Central memory CD8-positive, alpha-beta T cell (primary cell): ENCODE measurements at places on chromosomes 11 and 22.

DNA sequence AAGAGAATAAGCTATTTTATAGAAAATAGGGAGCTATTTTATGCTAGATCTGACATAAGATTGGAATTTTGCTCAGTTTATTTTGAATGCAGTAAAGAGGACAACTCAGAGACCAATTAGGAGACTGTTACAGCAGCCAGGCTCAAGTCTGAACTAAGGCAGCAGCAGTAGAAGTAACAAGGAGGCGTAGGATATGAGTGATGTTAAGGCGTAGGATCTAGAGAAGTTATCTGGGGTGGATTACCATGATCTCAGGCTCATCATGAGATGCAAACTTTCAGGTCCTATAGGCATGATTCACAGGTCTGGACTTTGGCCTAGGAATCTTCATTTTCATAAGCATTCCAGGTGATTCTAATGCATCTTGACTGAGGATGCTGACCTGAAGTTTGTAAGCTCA, 108.9 kb upstream of the BLID start:
- no peak overlapping the region for H3K4me3 ChIP-seq
- H3K27ac ChIP-seq: no peak overlapping the region
- no peaks in the 10 kb centered on the region for H3K36me3 ChIP-seq
- H3K27me3 ChIP-seq: peaks cover 7% of the 10 kb centered on the region
- no peaks in the 10 kb centered on the region for H3K4me1 ChIP-seq

DNA sequence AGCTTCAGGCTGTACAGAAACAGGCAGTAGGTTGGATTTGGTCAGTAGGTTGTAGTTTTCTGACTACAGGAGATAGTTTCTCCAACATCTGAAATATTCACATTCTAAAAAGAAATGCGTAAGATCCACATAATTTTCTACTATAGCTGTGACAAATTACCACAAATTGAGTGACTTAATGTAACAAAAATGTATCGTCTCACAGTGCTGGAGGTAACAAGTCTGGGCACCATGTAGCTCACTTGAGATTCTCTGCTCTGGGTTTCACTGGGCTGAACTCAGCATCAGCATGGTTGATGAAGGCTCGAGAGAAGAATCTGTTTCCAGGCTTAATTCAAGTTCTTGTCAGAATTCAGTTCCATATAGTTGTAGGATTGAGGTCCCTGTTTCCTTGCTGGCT, 350.9 kb upstream of the CCDC179 start:
- no peak for DNase-seq
- H3K4me1 ChIP-seq: no peaks in the 10 kb centered on the region
- H3K27ac ChIP-seq: no peak overlapping the region

DNA sequence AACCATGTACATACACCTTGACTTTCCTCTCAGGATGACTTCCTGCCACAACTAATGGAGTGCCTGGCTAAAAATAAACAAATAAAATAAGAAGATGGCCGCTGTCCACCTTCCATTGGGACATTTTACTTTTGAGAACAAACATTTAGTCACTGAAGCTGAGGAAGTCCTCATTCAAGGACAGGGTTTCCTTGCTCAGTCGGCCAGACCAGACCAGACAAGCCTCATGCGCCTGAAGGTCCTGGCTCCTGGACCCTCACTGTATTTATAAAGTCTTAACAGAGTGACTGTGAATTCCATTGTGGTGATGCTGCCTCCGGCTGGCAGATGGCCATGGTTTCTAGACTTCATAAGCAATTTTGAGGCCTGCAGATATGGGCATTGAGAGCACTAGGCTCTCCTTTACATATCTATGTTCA, 114.5 kb downstream of the MAML2 start:
- H3K4me3 ChIP-seq: no peak overlapping the region
- H3K27me3 ChIP-seq: no peaks in the 10 kb centered on the region
- H3K27ac ChIP-seq: no peak overlapping the region
- no peak for DNase-seq
- peaks cover 3% of the 10 kb centered on the region for H3K36me3 ChIP-seq

- H3K36me3 ChIP-seq: peaks cover 41% of the 10 kb centered on the region
- no peaks in the 10 kb centered on the region for H3K27me3 ChIP-seq
- peaks cover 54% of the 10 kb centered on the region for H3K4me1 ChIP-seq
- H3K27ac ChIP-seq: peak overlapping the region; percentile 90
- DNase-seq: no peak
- no peak overlapping the region for H3K4me3 ChIP-seq
These were observed 95.6 kb downstream of the CD44 start for GRCh38 chr11:35234460-35235156.

GRCh38 chr11:72439455-72439854, 5.1 kb upstream of the CLPB start:
- no peaks in the 10 kb centered on the region for H3K36me3 ChIP-seq
- H3K27ac ChIP-seq: no peak overlapping the region
- no peak for DNase-seq
- no peaks in the 10 kb centered on the region for H3K27me3 ChIP-seq

GRCh38 chr11:8686325-8686724, 3.7 kb downstream of the RPL27A start:
- DNase-seq: no peak
- peak overlapping the region; percentile 31 for H3K4me3 ChIP-seq
- H3K4me1 ChIP-seq: peaks cover 61% of the 10 kb centered on the region
- H3K27me3 ChIP-seq: no peaks in the 10 kb centered on the region

DNA sequence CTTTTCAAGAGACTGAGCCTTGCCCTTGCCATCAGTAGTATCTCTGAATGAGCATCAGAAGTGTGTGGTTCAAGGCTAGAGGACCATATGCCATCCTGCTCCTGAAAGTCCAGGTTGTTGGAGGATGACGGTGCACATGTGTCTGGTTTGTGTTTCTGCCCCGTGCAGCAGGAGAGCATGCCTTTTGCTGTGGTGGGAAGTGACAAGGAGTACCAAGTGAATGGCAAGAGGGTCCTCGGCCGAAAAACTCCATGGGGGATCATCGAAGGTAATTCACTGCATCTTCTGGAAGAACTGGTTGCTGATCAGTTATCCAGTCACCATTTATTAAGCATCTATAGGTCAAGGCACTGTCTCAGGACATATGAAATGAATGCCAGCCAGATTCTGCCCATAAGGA, 6.1 kb upstream of the WBP2NL start:
- no peak for DNase-seq
- H3K4me3 ChIP-seq: no peak overlapping the region
- no peaks in the 10 kb centered on the region for H3K4me1 ChIP-seq
- peaks cover 18% of the 10 kb centered on the region for H3K27me3 ChIP-seq
- H3K36me3 ChIP-seq: peaks cover 2% of the 10 kb centered on the region

- H3K36me3 ChIP-seq: no peaks in the 10 kb centered on the region
- no peak for DNase-seq
- no peak overlapping the region for H3K4me3 ChIP-seq
- H3K27ac ChIP-seq: no peak overlapping the region
- H3K4me1 ChIP-seq: no peaks in the 10 kb centered on the region
- H3K27me3 ChIP-seq: peaks cover 29% of the 10 kb centered on the region
These were observed 104.5 kb downstream of the CHST1 start for GRCh38 chr11:45560913-45561281.

DNA sequence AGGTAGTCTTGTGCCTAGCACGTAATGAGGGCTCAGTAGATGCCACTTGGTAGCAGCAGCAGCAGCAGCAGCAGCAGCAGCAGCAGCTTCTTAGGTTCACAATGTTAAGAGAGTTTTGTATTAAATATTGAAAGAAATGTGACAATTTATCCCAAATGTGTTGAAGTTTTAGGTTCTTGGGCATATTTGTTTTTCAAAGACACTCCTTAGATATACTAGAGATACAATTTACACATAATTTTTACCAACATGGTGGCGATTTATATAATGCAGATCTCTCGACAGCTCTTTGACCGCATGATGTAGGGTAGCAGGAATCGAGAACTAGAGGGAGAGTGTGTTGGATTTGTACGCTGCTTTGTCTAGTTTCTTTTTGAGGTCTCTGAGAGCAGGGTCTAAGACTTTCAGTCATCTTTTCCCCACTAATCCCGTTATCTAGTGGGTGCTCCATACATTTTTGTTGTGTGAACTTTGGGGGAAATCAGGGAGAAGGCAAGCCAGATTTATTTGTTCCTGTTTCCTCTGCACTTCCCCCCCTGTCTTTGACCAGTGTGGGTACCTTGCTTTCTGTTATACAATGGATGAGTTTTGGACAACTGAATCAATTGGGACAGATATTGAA, 1.4 kb downstream of the FDX1 start:
- peak overlapping the region; percentile 99 for H3K27ac ChIP-seq
- peak overlapping the region; percentile 99 for H3K4me3 ChIP-seq
- no peak for DNase-seq
- peaks cover 52% of the 10 kb centered on the region for H3K4me1 ChIP-seq

DNA sequence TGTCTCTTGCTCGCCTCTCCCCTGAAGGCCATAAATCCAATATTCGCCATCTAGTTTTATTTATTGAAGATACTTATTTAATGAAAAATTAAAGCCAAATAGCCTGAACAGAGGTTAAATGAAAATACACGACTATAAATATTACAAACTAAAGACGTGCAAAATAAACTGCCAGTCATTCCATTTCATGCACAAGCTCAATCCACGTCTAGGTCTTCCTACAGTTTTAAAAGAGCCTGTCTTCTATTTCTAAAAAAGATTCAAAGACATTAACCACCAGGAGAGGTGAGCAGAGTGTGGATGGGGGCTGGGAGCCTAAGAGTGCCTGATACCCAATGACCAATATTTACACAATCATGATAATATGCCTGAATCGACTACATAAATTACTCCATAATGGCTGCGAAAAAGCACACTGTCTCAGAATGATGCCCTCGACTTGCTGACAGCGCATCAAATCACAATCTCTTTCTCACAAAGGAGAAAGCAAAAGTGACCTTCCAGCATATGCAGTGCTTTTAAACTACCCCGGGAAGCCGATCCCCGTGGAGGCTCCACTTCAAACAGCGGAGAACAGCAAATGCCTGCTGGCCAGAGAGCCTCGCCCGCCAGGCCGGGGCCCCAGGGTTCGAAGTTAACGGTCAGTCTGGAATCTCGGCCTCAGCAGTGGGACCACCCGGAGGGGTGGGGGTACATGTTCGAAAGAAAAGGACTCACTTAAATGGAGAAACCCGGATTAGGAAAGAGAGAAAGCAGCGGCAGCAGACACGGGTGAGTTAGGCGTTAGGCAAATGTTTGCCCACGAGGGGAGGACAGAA, 1.7 kb downstream of the FCHSD2 start:
- H3K4me1 ChIP-seq: peaks cover 42% of the 10 kb centered on the region
- peaks cover 33% of the 10 kb centered on the region for H3K36me3 ChIP-seq
- no peaks in the 10 kb centered on the region for H3K27me3 ChIP-seq

DNA sequence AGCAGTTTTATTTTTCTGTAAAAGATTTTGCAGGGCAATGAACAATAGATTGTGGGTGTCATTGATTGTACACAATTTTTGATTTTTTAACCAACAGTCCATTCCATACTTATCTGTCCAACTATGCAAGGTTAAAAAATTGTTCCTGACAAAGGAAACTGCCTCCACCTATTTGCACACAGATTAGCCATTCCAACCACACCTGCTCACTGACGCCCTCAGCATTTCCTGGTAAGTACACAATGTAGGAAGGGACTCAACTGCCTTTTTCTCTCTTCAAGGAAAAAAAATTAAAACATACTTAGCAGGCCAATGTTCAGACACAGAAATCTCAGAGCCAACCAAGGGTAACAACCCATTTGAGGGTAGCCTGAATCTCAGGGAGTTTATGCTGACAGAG, 4.3 kb upstream of the FUT4 start:
- H3K27me3 ChIP-seq: peaks cover 46% of the 10 kb centered on the region
- peaks cover 14% of the 10 kb centered on the region for H3K4me1 ChIP-seq
- no peak for DNase-seq
- H3K27ac ChIP-seq: no peak overlapping the region
- no peak overlapping the region for H3K4me3 ChIP-seq
- H3K36me3 ChIP-seq: peaks cover 4% of the 10 kb centered on the region

DNA sequence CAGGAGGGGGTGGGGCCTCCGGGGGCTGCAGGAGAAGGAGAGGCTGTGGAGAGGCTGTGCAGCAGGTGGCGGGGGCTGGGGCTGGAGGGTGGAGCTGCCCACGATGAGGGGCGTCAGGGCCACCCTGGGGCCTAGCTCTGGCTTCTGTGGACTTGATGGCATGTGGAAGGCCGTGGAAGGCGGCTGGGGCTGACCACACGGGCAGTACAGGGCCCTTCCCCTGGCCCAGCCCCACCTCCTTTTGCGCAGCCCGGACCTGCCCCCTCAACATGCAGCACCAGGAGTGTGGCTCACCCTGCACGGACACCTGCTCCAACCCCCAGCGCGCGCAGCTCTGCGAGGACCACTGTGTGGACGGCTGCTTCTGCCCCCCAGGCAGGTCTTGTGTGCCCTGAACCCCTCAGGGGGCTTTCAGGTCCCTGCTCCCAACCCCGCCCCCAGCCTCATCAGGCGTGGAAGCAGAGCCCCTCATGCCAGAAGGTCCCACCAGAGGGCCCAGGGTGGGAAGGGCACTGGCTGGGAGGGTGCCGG, 6.1 kb downstream of the MUC5B start:
- peaks cover 2% of the 10 kb centered on the region for H3K36me3 ChIP-seq
- H3K27me3 ChIP-seq: no peaks in the 10 kb centered on the region
- H3K4me3 ChIP-seq: no peak overlapping the region
- no peak for DNase-seq
- no peak overlapping the region for H3K27ac ChIP-seq

GRCh38 chr11:103222806-103223205, 113.6 kb downstream of the DYNC2H1 start:
- H3K36me3 ChIP-seq: peaks cover 4% of the 10 kb centered on the region
- no peak overlapping the region for H3K27ac ChIP-seq
- DNase-seq: no peak
- no peak overlapping the region for H3K4me3 ChIP-seq

DNA sequence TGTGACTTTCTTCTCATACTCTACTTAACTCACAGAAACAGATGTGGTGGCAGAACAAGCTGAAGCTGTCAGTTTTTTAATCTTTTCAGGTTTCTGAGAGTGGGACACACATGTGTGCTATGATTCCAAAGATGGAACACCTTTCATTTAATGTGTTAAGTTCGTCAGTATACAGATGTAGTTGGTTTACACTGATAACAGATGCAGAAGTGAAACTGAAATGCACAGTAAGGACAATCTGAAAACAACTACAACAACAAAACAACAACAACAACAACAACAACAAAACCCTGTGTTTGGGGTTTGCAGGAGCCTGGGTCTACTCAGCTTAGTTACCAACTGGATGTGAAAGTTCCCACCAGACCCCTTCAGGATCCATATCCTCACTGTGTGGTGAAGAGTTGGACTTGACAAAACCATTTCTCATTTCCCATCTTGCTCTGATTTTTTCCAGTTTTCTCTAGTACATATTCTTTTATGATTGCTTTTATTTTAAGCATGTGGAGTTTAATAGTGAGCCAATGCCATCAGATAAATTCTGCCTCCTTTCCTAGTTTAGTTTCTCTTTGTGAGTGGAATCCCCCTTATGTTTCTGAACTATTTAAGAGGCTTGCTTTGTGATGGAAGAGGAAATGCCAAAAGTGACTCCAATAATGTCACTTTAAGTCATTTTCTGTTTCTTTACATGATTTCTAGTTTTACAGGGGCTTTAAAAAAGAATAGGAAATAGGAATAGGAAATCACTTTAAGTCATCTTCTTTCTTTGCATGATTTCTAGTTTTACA, 47.8 kb downstream of the ARHGAP42 start:
- no peaks in the 10 kb centered on the region for H3K4me1 ChIP-seq
- H3K27ac ChIP-seq: no peak overlapping the region
- H3K27me3 ChIP-seq: no peaks in the 10 kb centered on the region
- no peak for DNase-seq
- peaks cover 2% of the 10 kb centered on the region for H3K36me3 ChIP-seq

- no peak for DNase-seq
- no peaks in the 10 kb centered on the region for H3K4me1 ChIP-seq
- H3K27ac ChIP-seq: no peak overlapping the region
- peaks cover 10% of the 10 kb centered on the region for H3K36me3 ChIP-seq
- no peak overlapping the region for H3K4me3 ChIP-seq
These were observed 9.4 kb downstream of the DPP3 start for GRCh38 chr11:66489636-66490035.

GRCh38 chr11:43922295-43922648, 20.2 kb upstream of the C11orf96 start:
- H3K4me1 ChIP-seq: no peaks in the 10 kb centered on the region
- H3K27ac ChIP-seq: no peak overlapping the region
- no peaks in the 10 kb centered on the region for H3K27me3 ChIP-seq
- DNase-seq: no peak
